ENCODE measurements at places on chromosomes 3 and 15. TPM values are rescaled to one million over a fixed set of nuclear protein-coding genes. Genes with fewer than 3 reads are reported as not detected.

DNA sequence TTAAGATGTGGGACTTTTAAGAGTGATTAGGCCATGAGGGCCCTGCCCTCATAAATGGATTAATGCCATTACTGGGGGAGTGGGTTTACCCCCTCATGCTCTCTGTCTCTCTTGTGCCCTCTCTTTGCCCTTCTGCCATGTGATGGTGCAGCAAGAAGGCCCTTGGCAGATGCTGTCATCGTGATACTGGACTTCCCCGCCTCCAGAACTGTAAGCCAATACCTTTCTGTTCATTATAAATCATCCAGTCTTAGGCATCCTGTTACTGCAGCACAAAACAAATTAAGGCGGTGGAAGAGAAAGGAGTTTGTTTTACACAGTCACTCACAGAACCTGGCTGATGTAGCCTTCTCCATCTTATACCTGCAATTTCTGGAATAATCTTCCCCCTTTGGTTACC, 360.3 kb upstream of the TBL1XR1 start:
- DNase-seq, result no peak

- no peak for DNase-seq
Measured at GRCh38 chr3:187968883-187969580, 184.9 kb upstream of the LPP start.

DNA sequence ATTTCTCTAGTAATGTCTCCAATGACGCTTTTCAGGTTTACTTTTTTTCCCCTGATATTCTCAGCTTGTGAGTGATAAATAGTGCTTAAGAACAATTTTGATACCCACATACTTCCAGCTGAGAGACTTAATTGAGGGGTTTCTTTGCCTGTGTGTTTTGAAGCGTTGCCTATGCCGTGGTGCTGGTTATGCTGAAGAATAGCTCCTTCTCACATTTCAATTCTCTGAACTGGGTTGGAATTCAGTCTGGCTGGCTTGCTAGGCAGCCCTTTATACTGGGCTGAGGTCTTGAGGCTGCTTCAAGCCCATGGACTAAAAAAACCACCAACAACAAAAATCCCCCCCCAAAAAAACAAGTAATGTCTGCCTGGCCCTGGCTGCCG, 87.4 kb downstream of the CHST2 start:
- DNase-seq, result no peak

DNA sequence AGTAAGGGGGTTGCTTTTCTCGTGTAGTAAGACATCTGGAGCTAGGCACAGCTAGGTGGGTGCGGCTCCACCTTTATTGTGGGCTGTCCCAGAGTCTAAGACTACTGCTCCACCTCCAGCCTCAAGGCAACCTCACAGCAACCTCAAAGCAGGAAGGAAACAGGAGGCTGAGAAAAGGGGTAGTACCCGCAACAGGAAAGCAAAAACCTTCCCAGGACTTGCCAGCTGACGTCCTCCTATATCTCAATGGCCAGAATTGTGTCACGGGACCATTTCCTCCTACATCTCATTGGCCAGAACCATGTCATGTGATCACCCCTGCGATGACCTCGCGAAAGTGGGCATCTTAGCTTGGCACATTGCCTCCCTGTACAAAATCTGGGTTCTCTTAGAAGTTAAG, 4.3 kb upstream of the GPR160 start:
- no peak for DNase-seq

- DNase-seq, result no peak
Measured at GRCh38 chr3:72395776-72396311, 452.4 kb downstream of the SHQ1 start.

- no peak for DNase-seq
Measured at GRCh38 chr15:83567318-83567717, 86.6 kb upstream of the ADAMTSL3 start.

DNA sequence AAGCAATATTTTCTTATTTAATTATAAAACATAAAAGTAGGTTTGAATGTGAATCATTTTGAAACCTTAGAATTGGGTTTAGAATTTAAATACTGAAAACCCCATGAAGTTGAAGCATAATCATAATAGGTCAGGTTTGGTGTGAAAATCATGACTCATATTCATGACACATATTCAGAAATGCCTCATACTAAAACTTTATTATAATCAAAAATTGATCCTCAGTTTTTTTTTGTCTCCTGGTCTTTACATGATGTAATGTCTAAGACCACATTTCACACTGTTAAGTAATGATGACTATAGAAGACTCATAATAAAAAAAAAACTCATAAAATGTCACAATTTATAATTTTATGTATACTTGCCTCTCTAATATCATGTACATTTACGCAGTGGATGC, 190.4 kb downstream of the FOXP1 start:
- no peak for DNase-seq

DNA sequence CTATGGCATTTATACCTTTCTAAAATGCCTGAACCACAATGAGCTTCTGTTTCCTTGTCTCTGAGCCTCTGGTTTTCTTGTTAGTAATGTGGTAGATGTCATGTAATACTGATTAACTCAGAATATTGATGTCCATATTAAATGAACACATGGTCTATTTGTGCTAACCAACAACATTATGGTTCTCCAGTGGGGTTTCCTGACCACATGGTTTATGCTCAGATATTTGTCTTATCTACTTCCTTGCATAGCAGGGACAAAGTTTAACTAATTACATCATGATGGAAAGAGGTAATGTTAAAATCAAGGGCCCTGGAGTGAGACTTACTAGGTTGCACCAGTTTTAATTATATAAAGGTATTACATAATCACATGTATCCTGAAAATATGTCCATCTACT, 62.6 kb upstream of the SCN10A start:
- DNase-seq, result no peak

DNA sequence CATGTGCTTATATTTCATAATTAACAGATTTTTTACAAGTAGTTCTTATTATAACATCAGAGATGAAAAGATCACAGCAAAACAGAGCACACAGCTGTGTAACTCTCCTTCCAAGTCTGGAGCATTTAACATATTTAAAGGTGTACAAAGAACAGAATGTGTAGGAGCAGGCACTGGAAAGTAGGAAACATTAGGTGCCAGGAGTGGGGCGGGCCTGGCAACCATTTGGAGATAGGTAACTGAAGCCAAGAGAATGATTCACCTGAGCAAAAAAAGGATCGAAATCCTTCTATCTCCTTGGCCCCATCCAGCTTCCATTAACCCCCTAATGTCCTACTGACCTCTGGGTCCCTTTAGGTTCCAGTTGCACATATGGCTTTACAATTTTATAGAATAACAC, 2.3 kb upstream of the MYH15 start:
- no peak for DNase-seq

DNA sequence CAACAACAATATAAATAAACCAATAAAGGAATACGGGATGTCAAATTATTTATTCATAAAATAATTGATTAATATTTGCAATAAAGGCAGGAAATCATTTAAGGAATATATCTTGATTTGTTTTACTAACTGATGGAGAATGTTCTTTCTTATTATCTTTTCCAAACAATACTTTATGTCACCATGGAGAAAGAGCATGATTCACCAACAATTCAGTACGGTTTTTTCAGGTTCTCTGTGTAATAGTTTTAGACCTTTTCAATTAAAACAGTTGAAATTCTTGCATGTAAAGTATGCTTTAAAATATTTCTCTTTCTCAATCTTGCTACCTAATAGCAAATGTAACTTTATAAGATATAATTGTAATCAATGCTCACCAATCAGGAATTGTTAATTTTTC, 41.7 kb upstream of the MBNL1 start:
- no peak for DNase-seq

The LRTM1 gene
- total RNA-seq, result not detected

The ZNF710 gene
- 31.4 TPM for total RNA-seq

The PLCB2 gene
- 26.9 TPM for total RNA-seq

The DUOXA2 gene
- total RNA-seq, result 3.9 TPM

Data from ureter (tissue), 1 donor.